HL-60 (cell line): ENCODE measurements at places on chromosomes 4 and X.

GRCh38 chr4:20680736-20681135, 19.5 kb upstream of the PACRGL start:
- no peak for DNase-seq

DNA sequence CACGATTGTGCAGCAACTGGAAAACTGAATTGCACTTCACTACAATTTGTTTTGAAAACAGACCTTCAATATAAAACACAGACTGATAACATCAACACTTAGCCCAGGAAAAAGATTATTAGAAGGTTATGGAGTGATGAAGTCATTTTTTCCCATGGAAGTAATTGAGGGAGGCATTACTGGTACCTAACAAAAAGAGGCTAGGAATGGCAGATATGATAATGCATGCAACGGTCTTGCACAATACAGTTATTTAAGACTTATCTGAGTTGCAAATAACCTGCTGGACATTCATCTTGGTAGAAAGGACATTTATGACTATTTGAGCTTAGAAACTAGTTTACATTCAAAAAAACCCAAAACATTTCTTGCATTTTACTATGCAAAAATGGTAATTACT, 1031.9 kb downstream of the FAT4 start:
- no peak for DNase-seq

- DNase-seq, result peak; percentile 6
Observed at GRCh38 chr4:25861280-25861950, 1.4 kb downstream of the SEL1L3 start.

DNA sequence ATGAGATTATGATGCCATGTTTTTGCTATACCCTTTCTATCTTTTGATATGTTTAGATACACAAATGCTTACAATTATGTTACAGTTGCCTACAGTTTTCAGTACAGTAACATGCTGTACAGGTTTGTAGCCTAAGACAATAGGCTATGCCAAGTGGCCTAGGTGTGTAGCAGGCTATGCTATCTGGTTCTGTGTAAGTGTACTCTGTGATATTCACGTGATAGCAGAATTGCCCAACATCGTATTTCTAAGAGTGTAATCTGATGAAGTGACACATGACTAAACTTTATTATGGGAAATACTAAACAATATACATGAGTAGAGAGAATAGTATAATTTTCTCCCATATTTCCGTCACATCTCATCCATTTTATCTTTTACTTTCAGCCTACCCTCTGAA, 97.0 kb downstream of the CLDN22 start:
- DNase-seq, result no peak

GRCh38 chrX:151031391-151031975, 48.3 kb downstream of the HMGB3 start:
- DNase-seq, result no peak

DNA sequence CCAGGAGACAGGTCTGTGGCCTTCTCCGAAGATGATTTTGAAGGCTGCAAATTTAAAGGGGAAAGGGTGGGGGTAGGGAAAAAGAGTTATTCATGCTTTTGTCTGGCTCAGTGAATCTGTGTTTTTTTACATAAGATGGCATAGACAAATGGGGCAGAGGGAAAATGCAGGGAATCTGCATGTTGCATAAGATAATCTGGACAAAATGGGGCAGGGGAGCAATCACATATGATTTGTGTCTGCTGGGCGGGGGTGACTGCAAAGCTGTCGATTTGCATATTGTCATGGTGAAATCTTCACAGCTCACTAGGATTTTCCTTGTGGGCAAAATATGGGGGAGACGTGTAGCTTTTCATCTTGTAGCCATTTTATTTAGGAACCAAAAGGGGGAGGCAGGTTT, 29.4 kb upstream of the GYG2 start:
- DNase-seq, result no peak

GRCh38 chr4:103137446-103137827, 37.8 kb upstream of the BDH2 start:
- no peak for DNase-seq

DNA sequence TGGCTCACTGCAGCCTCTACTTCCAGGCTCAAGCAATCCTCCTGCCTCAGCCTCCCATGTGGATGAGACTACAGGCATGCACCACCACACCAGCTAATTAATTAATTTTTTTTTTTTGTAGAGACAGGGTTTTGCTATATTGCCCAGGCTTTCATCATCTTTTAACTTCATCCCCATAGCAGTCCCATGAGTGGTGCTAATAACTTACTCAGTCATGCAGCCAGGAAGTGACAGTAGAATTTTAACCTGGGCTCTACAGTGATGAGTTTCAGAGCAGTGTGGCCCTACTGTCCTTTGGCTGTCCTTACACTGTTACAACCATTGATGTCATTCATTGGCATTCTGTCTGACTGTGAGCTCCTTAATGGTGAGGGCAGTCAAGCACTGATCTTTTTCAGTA, 3.9 kb upstream of the OCIAD2 start:
- no peak for DNase-seq

DNA sequence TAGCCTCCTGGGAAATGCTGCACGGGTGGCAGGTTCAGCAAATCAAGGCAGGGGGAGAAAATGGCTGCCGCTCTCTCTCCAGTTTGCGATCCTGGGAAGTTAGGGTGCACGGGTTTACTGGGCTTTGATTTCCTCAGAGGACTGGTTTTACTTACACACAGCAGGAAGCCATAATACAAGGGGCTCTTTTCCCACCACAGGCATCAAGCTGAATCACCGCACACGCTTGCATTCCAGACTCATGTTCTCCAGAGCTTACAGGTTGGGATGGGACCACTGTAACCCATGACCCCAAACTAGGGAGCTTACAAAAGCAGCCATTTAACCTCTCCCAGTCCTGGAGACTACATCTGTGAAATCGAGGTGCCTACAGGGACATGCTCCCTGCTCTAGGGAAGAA, 159.8 kb downstream of the DHRSX start:
- no peak for DNase-seq

- DNase-seq, result no peak
Observed at GRCh38 chr4:89259301-89260028, 48.1 kb downstream of the GPRIN3 start.

DNA sequence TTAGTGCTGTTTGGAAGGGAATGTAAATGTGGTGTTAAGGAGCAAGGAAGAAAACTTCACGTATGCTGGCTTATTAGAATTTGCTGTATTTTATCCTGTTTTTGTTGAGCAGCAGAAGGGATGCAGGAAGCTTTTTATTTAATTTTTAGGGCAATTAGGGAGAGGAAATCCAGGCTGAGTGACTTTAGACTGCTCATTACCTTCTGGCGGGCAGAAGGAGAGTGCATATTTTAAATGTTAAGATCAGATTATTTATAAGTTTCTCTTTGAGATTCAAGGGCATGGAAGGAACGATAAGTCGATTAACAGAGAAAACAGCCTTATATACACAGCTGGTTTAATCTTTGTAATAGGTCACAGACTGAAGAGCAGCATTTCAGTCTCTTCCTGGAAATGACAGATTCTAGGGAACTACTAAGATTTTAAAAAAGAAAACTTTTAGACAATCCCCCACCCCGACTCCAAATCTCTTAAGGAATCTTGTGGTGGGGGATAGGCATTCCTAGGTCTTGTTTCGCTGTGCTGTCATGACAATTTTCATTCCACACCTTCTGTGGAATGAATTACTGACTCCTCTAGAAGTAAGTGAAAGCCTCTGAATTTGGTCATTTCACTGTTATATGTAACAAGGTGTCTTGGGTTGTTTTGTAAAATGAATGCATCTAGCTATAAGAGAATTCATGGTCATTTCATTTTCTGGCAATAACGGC, 402.5 kb downstream of the RAPGEF2 start:
- DNase-seq, result no peak

- no peak for DNase-seq
Observed at GRCh38 chrX:110280954-110281353, 36.9 kb downstream of the AMMECR1 start.

- DNase-seq, result peak; percentile 17
Observed at GRCh38 chr4:119628281-119629141, at the start of gene PDE5A. TSS of gene PDE5A (minus strand) at chr4:119628804. CDS start at chr4:119628671, 133 bp downstream.

DNA sequence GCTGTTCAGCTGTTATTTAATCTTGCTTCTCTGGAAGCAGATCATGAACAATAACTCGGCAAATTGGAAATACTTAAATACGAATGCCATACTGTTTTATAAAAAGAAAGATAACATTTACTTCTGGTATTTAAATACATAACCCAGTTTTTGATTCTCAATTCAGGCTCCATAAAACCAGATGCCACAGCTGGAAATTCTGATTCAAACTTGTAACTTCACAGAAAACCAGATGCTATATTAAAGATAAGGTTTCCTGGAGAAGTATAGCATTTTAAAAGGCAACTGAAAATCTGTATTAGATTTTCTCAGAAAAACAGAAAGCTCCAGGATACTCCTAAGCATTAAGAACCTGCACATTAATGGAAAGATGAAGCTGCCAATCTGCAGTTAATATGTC, 40.2 kb downstream of the STX18 start:
- no peak for DNase-seq

DNA sequence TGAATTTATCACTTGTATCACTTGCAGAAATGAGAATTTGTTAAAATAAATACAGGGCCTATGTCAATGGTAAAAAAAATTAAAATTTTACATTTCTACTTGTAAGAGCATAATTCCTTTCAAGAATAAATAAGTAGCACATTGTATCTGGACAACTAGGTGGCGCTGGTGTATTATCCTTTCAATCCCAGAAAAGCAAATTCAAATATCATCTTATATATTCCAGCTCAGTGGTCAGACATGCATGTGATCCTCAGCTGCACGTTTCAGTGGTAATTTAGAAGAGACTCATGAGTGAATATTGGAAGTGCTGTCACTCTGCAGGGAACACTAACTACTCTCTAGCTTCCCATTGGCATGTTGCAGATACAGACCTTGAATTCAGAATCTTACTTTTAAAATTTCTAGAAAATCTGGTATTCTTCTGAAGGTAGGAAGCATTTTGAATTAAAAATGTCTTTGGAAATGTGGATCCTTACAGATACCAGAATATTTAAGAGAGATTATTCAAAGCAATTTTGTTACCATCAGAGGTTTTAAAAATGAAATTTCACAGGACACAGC, 1414.7 kb upstream of the TENM3 start:
- DNase-seq, result no peak

GRCh38 chrX:44447214-44447613, 95.4 kb downstream of the FUNDC1 start:
- no peak for DNase-seq

DNA sequence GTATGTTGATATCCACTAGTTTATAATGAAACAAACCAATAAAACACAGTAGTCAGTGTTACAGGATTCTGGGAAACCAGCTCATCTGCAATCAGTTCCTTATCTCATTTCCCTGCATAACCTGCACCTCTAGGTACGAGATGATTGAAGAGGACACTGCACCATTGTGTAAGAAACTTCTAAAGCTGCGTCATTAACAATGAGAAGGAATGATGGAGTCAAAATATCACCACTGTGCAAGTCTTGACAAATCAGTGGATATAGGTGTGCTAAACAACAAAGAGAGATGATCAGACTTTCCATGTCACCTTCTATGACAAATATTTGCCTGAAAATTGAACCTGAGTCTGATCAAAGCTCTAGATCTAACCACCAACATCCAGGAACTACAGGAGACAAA, 40.7 kb upstream of the DHX15 start:
- DNase-seq, result no peak

DNA sequence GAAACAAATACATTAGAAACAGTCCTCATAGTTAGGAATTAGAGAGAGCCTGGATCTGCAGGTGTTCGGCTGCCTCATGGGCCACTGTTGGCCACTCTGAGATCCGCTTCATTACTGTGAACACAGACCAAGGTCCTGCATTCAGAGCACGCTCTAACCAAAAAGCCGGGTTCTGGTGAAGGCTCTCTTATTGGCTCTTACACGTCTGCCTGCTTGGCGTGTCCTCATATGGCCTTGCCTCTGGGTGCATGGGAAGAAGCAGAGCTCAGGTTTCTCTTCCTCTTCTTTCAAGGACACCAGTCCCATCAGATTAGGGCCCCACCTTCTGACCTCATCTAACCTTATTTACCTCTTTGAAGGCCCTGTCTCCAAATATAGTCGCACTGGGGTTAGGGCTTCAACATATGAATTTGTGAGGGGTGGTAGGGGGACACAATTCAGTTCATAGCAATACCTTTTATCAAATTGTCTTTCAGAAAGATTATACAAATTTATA, 37.1 kb upstream of the ELF2 start:
- DNase-seq, result peak; percentile 69

DNA sequence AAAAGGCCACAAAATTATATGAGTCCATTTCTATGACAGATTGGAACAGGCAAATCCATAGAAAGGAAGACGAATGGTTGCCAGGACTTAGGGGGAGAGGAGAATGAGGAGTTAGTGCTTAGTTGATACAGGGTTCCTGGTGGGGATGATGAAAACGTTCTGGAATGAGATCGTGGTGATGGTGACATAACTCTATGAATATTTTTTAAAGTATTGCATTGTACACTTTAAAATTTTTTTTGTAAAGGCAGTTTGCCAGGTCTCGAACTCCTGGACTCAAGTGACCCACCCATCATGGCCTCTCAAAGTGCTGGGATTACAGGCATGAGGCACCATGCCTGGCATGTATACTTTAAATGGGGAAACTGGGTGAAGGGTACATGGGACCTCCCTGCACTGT, 9.9 kb upstream of the CCNQ start:
- DNase-seq, result no peak

- no peak for DNase-seq
Observed at GRCh38 chr4:132839070-132839469, 310.0 kb upstream of the PCDH10 start.

- DNase-seq, result peak; percentile 29
Observed at GRCh38 chrX:153763989-153764755, at the start of gene PLXNB3. TSS of gene PLXNB3 (plus strand) at chrX:153764249. CDS start at chrX:153765536, 1,287 bp downstream.

DNA sequence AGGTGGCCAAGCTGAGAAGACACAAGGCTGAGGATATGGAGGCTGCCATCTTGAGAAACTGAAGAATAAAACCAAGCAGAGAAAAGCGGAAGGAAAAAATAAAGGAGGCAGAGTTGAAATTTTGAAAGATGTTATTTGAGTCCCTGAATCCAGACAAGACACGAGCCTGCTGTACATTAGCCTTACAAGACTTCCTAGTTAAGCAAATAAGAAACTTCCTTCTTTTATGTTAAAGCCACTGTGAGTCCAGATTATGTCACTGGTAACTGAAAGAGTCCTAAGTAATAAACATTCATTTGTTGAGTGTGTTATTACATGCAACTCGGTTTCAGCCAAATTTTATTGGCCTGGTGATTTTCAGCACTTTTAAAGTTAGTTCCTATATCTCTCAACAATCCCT, 30.4 kb downstream of the DRD5 start:
- DNase-seq, result no peak

GRCh38 chr4:69601065-69601464, 38.4 kb downstream of the UGT2A2 start:
- DNase-seq, result no peak

DNA sequence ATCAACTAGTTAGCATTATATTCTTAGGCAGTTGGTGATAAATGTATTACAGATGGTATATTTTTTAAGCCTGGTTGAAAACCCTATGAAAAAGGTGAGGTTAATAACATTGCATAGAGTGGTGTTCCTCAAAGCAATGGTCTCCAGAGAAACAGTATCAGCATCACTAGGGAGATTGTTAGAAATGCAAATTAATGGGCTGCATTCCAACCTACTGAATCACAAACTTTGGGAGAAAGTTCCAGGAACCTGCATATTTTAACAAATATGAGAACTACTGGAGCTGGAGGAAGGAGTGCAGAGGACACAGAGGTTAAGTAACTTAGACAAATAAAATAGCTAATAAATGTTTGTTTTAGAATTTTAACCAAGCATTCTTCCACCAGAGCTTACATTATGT, 166.9 kb upstream of the PCDH10 start:
- no peak for DNase-seq
